ENCODE measurements at places on chromosomes 4 and X.

GRCh38 chr4:40283968-40284367 lies 51.2 kb upstream of the CHRNA9 start:
- DNase-seq, result no peak

- no peak for DNase-seq
Observed at GRCh38 chr4:58566260-58566659, 1456.1 kb upstream of the IGFBP7 start.

DNA sequence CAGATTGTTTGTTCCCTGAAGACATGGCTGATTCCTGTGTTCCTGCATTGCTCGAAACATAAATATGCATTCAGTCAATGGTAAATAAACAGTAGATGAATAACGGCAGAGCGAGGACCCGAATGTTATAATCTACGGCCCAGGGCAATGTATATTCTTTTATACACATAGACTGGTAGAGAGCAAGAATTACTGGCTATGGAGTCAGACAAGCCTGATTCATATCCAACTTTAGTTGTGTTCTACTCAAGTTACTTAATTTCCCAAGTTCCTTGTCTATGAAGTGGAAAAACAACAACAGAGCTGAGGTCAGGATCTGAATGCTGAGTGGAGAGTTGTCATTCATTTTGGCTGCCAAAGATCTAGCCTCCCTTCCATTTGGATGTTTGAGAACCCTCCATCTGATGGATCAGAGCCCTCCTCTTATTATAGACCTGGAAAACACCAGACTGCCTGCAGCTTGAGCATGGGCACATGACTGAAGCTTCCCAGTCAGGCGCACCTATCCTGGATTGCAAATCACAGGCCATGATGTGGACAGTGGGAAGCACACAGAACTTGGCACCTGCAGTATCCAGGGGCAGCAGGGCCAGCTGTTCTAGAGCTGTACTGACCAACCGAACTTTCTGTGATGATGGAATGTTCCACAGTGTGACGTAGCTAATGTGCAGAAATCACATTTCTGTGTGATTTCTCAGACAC lies 80.1 kb downstream of the FAM184B start:
- no peak for DNase-seq

DNA sequence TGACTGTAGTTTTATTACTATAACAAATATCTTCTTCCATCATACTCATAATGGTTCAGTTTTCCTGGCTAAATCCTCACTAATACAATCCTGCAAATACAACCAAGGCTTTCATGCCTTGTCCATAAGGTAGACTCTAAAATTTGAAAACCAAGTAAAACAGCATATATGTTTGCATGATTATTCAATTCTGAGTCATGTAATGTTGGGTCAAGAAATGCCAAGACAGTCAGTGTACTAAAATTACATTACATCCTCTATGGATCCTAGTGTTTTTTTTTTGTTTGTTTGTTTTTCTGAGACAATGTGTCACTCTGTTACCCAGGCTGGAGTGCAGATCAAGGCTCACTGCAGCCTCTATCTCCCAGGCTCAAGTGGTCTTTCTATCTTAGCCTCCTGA lies 38.6 kb upstream of the TEX13D start:
- DNase-seq, result no peak

DNA sequence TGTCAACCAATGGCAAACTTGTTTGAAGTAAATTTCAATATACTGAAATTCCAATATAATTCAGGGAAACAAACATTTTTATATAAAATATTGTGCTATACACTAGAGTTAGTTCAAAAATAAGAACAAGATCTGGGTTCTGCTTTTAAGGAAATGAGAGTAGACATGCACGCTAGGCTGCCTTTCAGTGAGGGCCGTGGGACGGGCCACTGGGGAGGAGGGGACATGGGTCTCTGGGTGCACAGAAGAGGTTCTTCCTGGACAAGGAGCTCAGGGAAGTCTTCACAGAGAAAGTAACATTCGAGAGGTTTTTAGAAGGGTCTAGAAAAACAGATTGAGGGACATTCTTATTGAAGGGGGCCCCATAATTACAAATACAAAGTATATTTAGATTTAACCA lies 64.4 kb downstream of the SHROOM3 start:
- no peak for DNase-seq

- no peak for DNase-seq
Observed at GRCh38 chr4:118849867-118850487, 14.1 kb upstream of the SEC24D start.

- no peak for DNase-seq
Observed at GRCh38 chrX:151725338-151725614, 9.3 kb upstream of the CNGA2 start.

GRCh38 chr4:55242506-55242905 lies 103.5 kb upstream of the SRD5A3 start:
- no peak for DNase-seq

GRCh38 chrX:31297881-31298280 lies 226.0 kb upstream of the FTHL17 start:
- no peak for DNase-seq

DNA sequence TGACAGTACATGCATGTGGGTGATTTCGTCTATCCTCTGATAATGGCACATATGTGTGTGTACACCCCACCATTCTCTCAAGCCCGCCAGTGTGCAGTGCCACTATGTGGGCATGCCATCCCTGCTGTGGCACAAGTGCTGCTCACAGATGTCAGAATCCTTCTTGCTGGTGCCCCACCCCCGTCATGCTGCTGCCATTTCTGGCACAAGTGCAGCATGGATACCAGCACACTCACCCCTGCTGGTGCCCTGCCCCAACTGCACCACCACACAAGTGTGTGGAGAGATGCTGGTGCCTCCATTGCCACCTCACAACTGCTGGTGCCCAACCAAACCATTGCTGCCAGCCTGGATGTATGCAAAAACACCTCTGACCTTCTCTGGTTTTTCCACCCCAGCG lies 1133.8 kb downstream of the TECRL start:
- no peak for DNase-seq

GRCh38 chr4:148574502-148574901 lies 132.3 kb upstream of the NR3C2 start:
- peak; percentile 86 for DNase-seq

DNA sequence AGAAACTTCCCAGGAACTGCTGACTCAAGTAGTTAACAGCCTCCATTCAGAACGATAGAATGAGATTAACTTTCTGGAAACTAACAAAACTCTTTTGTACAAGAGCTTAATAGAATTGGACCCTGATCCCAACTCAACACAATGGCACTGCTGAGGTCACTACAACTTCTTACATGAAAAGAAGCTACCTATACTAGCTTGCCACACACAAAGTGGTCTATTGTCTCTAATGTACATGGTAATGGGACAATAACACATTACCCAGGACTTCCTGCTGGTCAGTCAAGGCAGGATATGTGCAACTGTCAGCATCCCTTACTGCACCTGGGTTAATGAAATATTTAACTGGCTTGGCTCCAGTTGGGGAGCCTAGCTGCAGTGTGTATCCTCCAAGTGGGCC lies 56.2 kb downstream of the BRCC3 start:
- no peak for DNase-seq

GRCh38 chr4:74117024-74117534 lies 18.1 kb upstream of the CXCL2 start:
- DNase-seq, result no peak

- no peak for DNase-seq
Observed at GRCh38 chr4:125112536-125112935, 202.2 kb upstream of the FAT4 start.

DNA sequence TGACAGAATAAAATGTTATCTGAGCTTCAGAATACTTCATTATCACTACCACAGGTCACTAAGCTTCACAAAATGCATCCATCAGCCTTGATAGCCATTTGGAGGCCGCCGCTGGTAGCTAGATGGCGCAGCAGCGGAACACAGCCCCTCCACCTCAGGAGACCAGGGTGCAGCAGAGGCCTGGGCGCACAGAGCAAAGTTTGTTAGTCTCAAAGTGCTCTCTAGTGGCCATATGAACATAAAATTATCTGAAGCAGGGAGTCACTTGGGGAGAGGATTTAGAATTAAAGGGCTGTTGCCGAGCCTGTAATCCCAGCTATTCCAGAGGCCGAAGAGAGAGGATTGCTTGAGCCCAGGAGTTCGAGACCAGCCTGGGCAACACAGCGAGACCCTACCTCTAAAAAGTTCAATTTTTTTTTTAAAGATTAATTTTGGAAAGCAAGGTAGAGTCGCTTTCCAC lies 8.1 kb upstream of the DCTD start:
- no peak for DNase-seq

DNA sequence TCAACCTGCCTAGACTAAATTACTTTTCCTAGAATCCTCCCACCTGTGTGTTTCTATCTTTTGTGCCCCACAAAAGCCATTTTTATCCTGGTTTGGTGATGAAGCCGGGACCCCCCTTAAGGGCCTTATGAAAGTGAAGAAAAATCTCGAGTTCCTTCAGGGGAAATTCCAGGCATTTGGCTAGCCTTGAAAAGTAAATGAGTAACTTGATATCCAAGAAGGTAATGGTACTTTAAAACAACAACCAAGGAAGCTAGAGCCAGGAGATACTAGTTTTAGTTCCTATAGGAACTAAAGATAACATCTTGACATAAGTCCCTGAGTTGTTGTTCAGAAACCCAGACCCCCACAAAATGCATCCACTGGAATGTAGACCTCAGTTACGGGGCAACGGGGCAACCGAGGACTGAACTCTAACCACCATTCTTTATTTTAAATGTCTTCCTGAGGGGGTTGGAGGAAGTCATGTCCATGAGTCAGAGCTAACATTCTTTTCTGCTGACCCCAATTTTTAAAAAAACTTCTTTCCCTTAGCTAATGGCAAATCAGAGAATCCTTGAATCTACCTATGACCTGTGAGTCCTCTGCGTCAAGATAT lies 73.9 kb downstream of the VCX3A start:
- DNase-seq, result no peak

- no peak for DNase-seq
Observed at GRCh38 chr4:148048598-148048997, 316.7 kb downstream of the ARHGAP10 start.

DNA sequence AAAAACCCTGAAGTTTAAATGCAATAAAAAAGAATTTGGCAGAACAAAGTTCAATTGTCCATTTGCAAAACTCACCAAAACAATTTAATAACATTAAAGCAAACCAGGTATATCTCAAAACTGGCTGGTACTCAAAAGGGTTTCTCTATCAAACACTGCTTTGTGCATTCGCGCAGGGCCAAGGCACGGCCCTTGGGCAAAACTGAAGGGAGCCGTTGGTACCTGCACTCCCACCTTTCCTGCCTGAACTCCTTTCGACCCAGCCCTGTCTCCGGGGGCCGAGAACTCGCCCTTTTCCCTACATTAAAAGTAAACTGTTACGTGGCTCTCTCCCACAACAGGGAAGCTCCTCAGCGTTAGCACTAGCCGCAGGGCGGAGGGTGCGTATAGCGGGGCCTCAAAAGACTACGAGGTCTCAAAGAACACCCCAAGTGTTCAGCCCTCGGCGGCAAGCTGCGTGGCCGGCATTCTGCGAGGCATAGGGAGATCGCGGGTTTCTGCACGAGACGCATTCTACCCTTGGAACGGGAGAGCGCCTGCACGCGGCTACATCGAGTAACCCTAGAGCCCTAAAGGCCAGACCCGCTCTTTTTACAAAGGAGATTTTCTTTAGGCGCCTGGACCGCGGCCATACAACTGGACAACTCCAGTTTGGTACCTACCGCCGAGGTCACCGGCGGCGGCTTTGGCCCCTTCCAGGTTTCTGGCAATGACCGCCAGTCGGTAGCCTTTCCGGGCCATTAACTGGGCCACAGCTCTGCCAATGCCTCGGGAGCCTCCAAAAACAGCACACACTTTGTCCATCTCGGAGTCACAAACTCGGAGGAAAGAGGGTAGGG lies 550 bp downstream of the CBR4 start:
- DNase-seq, result no peak
